ENCODE measurements at places on chromosomes 6 and 20.

GRCh38 chr6:138194287-138194686, 24.0 kb downstream of the PBOV1 start:
- DNase-seq, result no peak

DNA sequence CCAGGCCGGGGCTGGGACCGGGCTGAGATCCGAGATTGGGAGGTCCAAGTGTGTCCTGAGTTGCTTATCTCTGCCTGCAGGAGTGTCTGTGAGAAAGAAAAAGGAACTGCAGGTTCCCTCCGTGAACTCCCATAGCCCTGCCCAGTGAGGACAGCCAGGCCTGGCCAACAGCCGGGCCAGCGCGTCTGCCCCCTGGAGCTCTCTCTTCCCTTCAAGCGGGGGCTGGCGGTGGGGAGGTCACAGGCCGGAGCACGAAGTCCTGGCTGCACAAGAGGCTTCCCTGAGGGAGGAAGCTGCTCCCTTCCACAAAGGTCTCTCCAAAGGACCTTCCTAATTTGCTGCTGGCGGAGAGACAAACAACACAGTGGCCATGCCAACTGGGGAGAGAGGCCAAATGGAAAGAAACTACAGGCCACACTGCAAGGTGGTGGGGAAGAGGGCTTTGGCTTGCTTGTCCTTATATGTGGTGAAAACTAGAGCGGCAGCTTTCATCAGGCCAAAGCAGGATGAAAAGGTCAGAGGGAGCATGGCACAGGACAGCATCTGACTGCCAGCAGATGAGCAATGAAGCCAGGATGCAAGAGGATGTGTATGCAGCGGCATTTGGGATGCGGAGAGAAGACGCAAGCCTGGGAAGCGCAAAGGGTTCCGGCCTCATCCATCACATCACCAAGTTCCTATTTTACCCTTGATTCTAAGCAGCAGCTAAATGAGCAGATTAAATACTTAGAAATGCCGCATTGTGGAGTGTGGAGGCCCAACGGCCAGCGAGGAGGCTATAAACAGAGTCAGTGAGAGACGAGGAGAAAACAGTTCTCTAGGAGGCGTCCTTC, 260.0 kb downstream of the ERMARD start:
- DNase-seq, result no peak

- DNase-seq, result no peak
These were observed 71.3 kb upstream of the FYN start for GRCh38 chr6:111944541-111944940.

DNA sequence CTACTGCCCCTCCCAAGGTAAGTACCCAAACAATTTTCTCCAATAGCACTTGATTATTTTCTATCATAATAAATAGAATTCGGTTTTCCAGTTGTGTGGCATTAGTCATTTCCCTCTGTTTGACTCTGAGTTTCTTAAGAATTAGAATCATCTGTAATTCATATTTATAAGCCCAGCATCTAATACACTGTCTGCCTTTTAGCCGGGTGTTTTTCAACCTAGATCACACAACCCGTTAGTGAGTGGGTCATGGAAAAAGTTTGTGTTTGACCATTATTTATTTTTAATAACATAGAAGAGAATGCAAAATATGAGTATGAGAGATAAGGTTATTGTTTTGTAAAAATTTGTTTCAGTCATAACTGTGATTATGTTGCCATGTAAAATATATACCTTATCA, 701.6 kb downstream of the RFPL4B start:
- no peak for DNase-seq

DNA sequence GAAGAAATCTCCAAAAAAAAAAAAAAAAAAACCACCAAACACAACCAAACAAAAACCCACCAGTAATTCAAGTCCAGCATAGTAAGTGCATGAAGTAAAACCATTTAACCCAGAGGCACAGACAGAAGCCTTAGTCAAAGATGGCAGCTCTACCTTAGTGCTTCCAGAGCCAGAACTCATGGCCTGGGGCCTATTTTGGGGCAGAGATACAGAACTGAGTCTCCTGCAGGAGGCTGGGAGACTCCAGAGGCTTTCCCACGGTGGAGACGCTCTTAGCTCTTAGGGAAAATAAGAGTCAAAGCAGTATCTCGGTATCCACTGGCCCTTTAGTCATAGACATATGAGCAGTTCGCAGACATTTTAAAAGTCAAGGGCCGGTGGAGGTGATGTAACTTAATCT, 129.5 kb downstream of the GPX5 start:
- no peak for DNase-seq

- DNase-seq, result peak; percentile 29
These were observed at the start of gene ARFGEF3 for GRCh38 chr6:138161338-138162110. Gene ARFGEF3 (plus strand): TSS chr6:138161939. CDS start chr6:138162087, 148 bp downstream.

GRCh38 chr20:52410731-52411234, 219.2 kb upstream of the ZFP64 start:
- DNase-seq, result no peak

GRCh38 chr6:44778513-44778912, 391.0 kb downstream of the CDC5L start:
- no peak for DNase-seq

DNA sequence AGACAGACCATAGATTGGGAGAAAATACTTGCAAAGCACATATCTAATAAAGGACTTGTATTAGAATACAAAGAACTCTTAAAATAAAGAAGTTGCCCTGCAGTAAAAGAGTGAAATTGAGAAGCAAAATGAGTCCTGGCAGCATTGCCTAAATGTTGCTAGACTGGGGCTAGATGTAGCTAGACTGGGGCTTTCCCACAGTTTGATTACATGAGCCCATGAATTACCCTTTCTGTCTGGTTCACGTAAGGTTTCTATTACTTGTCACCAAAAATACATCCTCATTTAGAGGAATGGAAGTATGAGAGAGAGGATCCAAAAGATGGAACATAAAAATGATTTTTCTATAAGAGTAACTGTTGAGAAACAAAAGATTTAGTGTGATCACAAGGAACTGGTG, 57.6 kb upstream of the CCDC28A start:
- DNase-seq, result no peak

- peak; percentile 92 for DNase-seq
These were observed 2.8 kb downstream of the JARID2 start for GRCh38 chr6:15248451-15249370.

GRCh38 chr20:14643146-14643545, 305.7 kb upstream of the FLRT3 start:
- DNase-seq, result no peak
